Caudate nucleus (tissue), 63 donors: ENCODE measurements at places on chromosomes 16 and 17.

DNA sequence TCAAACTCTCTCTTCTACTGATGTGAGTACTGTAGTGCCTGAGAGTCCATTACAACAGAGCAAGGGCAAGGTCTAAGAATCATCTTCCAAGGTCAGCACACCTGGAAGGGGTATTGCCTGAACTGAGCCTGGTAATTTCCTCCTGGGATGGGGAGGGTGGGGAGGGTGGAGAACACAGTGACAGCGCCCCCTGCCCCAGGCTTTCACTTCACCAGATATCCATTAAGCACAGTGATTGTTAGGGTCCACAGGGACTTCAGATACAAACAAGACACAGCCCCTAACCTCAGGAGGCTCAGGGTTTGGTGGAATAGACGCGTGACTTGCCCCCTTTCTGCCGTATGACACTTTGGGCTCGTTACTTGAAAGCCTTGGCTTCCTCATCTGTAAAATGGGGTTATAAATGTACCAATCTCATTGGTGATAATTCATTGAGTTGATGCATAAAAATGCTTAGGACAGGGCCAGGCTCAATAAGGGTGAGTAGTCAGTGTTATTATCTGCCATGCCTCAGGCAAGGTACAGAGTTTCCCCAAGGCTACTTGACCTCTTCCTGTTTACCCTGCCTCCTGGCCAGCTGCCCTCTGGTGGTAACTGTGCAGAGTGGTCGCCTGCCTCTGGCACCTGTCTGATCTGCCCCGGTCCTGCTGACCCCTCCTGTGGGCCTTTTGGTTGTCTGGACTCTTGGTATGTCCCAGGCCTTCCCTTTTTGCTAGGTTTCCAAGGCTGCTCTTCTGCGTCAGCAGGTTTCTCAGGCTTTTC lies 13.1 kb upstream of the BRD7 start:
- no peak for DNase-seq

DNA sequence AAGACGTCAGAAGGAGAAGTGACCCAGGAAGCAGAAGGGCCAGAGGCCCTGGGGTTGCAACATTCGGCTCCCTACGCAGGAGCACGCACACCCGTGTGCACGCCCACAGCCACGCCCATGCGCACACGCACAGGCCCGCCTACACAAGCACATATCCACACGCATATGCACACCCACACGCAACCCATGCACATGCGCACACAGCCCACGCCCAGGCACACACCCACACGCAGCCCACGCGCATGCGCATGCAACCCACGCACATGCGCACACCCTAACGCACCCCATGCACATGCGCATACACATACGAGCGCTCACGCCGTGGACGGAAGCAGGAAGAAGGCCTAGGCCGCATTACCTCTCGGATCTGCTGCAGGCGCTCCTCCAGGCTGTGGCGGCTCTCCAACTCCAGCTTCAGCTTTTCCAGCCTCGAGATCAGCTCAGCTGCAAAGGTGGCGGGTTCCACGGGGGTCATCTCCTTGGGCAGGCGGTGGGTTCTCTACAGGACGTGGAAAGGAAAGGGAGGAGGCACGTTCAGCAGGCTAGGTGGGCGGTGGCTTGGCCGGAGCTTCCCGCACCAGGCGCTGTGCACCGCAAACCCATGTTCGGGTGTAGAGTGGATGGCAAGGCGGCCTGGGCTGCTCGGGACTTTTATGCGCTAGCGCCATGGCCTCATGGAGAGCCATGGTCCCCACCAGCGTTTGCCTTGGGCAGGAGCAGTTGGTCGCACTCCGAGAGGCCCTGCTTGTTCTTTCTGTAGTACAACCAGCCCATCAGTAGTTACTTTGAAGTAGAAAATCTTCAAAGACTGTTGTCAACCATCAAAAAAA lies 23.4 kb downstream of the AXIN2 start:
- DNase-seq, result no peak

- DNase-seq, result no peak
Observed at GRCh38 chr17:16676676-16677268, 13.3 kb upstream of the CCDC144A start.

DNA sequence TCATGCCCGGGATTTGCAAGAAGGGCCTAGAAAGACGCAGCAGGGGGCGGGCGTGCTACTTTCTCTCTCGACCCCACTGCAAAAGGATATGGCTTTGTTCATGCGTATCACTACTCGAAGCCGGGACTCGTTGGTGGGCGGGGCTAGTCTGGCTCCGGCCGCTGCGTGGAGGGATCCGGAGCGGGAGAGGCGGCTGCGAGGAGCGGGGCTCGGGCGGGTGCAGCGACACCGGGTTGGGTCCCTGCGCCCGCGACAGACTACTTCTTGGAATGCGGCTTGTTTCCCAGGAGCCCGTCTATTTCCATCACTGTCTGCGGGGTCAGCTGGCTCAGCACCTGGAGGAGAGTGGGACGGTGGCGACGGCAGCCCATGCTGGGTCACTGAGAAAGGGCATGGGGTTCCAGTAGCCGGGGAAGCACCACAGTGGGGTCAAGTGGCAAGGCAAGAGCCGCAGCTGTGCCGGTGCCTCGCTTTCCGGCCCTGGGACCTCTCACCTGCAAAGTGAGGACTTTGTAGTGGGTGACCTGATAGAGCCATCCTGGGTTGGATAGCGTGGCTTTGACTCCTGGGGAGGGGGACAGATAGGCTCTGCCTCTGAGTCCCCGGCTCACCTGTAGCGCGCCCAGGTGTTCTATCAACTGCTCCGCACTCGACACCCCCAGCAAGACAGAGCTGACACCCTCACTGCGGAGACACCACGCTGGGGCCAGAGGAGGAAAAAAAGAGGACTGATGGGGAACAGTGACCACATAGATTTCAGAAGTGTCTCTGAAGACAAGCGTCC lies 6.6 kb downstream of the KCNAB3 start:
- DNase-seq, result peak; percentile 63

DNA sequence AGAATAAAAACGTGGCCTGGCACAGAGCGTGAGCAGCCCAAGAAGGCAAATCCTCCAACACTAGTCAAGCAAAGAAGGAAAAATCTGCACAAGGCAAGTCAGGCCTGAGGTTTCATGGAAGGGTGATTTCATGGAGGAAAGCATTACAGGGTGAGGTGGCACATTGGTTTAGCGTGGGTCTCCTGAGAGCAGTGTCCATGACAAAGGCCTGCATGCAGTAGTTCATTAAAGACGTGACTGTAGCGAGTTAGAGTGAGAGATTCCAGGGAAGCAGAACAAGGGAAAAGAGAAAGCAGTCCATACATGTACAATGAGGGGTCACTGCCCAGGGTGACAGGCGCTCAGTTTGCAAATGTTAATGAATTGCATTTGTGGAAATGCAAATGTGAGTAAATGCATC lies 285.0 kb upstream of the ERCC4 start:
- no peak for DNase-seq

- peak; percentile 47 for DNase-seq
Observed at GRCh38 chr17:2025220-2025621, at the start of gene RTN4RL1. TSS of gene RTN4RL1 (minus strand) at chr17:2025334. CDS start at chr17:2024865, 469 bp downstream.

DNA sequence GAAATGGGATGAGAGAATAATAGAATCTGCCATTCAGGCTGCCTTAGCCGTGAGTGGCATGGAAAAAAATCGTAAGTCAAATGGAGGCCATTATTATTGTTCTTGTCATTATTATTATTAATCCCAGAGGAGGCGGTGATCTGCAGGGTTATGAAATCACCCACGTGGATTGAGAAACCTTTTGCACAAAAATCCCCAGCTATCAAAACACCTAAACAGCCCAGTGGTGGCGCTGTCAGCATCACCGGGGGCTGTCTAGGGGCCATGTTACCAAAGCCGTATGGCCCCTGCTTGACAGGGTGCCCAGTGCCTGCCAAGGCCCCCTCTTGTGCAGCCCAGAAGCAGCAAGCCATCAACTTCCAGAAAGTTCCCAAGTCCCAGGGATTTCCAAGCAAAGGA lies 25.2 kb downstream of the CNGB1 start:
- DNase-seq, result no peak
